ENCODE measurements at places on chromosomes 1 and 21.

DNA sequence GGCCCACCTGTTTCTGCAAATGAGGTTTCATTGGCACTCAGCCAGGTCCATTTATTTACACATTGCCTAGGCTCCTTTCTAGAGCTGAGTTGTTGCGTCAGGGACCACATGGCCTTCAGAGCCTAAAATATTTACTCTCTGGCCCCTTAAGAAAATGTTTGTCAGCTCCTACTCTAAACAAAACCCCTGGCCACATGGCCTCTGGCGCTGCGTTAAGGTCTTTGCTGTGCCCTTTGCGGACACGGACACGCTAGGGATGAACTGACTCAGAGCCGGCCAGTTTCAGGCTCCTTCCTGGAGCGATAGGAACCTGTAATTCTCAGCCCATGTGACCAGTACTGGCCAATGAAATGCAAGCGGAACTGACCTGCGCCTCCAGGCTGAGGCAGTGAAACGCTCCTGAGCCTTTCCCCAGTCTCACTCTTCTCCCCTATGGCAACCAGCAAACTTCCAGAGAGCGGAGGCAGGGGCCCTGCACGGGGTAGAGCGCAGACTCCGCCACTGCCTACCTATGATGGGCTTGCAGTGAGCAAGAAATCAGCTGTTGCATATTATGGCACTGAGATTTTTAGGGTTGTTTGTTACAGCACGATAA, 160.3 kb downstream of the ETS2 start:
- no peak for DNase-seq

- no peak for DNase-seq
These were observed 84.6 kb upstream of the B3GALT2 start for GRCh38 chr1:193270996-193271395.

- DNase-seq: no peak
These were observed 3.1 kb upstream of the CAMTA1 start for GRCh38 chr1:6782151-6782550.

- DNase-seq: no peak
These were observed 38.3 kb downstream of the IRF2BP2 start for GRCh38 chr1:234571702-234572101.

DNA sequence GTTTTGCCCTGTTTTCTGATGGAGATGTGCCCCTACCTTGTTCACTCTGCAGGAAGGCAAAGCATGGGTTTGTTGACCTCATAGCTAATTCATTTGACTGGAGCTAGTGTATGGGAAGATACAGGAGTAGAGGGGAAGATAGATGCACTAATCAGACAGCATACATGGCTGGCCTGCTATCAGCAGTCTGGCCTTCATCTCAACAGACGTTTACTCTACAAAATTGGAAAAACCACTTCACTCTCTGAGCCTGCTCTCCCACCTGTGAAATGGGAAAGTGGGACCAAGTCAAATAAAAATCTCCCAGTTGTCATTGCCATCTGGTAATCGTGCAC, 235.2 kb upstream of the RAB4A start:
- no peak for DNase-seq

GRCh38 chr1:192737306-192737705, 71.5 kb upstream of the RGS2 start:
- DNase-seq: no peak

DNA sequence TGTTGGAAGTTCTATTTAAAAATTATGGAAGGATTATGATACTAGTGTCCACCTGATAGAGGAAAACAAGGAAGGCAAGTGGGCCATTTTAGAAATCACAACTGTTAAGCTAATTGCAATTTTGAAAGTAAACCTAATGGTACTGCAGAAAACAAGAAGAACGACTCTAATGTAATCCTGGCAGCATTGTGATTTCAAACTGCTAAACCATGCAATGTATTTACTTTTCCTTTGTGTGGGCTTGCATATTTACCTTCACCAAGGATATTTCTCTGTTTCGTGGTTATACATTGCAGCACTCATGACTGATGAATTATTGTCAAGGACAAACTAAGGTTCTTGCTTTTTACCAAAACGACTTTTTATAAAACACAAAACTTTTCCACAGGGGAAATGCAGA, 88.1 kb downstream of the TM2D1 start:
- DNase-seq: no peak

DNA sequence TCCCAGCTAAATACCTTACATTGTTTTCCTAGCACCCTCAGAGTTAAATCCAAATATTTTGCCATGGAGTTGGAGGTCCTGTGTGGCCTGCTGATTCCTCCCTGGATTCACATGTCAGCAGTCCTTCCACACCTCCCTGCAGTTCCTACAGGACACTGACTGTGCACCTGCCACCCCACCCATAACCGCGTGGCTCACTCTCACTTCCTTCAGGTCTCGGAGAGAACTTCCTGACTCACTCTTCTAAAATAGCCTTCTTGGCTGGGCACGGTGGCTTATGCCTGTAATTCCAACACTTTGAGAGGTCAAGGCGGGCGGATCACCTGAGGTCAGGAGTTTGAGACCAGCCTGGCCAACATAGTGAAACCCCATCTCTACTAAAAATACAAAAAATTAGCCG, 8.4 kb upstream of the CAMTA1 start:
- no peak for DNase-seq

DNA sequence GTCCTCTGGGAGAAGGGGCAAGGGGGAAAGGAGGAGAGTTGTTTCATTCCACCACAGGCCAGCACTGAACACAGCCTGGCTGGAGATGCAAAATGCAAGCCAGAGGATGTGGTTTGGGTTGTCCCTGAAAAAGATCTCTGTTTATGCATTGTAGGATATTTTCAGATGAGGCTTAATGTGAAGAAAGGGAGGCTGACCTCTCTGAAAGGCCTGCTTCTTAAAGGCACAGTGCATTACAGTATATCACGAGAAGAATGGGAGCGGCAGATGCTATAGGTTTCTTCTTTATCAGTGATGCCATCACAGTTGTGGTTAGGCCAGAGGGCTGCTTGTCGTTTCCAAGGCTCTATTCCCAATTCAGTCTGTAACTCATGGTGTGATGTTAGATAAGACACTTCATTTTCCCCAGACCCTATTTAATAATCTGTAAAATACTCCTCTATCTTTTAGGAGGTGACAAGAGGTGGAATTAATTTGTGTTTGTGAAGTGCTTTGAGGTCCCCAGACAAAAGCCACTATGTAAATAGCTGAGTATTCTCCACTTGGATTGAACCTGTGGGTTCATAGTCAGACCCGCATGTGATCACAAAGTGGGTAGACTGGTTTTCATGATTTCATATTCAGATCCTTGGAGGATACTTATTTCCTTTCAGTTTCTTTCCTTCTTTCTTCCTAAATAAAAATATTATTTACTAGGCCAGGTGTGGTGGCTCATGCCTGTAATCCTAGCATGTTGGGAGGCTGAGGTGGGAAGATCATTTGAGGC, 76.5 kb upstream of the WDR26 start:
- no peak for DNase-seq

DNA sequence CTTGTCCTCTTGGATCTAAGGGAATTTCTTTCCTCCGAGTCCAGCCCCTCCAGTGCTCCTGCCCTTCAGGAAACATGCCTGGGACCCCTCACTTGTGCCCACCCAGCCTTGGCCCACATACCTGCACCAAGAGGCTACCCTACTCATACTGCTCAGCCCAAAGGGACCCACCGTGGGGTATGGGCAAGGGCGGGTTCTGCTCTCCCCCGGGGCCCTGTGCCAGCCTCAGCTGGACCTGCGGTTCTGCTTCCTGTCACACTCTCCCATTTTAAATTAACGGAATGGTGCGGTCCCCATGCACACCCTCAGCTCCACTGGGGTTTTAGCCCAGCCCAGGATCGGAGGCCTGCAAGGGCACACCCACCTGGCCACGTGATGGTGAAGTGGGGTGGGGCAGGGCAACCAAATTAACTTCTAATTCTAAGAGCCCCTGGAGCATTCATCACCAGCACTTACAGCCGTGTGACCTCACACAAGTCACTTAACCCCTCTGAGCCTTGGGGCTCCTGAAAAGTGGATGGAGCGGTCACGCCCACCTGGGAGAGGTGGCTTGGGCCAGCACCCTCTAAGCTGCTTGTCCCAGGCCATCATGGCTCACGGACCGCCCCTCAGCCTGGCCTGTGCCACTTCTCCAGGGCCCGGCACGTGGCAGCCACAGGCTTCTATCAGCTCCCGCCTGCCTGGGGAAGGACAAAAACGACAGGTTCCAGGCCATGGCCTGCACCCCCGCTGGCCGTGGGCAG, 28.3 kb downstream of the TP73 start:
- DNase-seq: no peak

DNA sequence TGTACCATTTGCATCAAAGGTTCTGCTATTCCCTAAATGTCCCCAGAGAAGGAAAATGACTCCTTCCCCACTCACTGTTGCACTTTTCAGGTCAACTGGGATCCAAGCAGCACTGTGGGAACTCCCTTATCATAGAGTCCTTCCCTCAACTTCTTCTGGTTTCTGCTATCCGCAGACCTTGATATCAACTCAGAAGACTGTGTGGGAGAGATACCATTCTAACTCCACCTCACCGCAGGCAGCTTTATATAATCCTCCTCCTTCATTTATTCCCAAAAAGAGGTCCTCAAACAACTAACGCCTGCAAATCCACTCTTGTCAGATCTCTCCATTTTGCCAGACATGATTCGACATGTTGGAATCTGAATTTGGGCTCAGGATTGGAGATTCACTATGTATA, 27.3 kb downstream of the LHX9 start:
- no peak for DNase-seq

DNA sequence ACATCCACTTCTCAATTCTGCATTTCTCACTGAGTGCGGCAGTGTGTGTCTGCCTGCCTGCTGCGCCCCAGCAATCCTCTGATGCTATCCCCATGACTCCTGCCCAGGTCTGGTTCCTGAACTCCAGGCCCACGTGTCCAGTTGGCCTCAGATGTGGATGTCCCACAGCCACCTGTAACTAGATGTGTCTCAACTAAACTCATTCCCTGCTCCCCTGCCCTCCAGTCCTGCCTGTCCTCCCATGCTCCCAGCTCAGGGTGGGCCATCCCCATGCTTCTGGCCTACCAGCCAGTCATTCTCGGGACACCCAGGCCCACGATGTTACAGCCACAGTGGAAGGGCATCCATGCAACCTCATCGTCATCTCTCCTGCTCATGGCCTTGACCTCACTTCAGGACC, 76.8 kb downstream of the STUM start:
- no peak for DNase-seq

- no peak for DNase-seq
These were observed 1.3 kb upstream of the GPATCH4 start for GRCh38 chr1:156602557-156602993.

DNA sequence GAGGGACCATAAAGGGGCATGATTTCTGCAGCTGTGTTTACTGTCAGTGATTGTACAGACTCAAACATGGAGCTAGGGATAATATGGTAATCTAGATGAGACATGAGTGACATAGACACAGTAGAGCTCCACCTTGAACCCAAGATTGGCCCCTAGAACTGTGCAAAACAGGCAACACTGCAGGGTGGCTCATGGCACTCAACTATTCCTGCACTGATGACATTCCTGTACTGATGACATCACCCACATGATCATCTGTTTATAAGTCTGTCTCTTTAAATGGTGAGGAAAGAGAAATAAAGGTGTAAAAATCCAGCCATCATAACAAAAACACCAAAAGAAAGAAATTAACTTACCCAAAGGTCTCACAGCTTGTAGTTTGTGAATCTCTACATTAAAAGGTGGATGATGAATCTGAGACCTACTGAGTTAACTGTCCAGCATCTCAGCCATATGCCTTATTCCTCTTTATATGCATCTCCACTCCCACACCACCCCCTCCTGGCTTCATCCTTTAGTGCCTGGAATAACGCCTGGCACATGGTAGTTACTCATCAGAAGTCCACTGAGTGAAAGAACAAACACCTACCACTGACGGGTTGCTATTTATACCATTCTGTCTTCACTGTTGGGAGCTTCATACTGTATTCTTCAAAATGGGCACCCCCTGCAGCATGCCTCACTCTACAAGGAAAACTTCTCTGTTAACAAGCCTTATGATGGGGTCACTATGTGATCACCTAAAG, at the start of gene LRRC53:
LRRC53 (minus strand) TSS at position 442 of the 746 bp plus-strand sequence. CDS start 29,262 bp downstream, outside the sequence.
- no peak for DNase-seq

All from activated CD4-positive, alpha-beta T cell treated with anti-CD3 and anti-CD28 coated beads, Interleukin-2, amount 50 U/mL, for 48 hours (primary cell).